Activated CD4-positive, alpha-beta memory T cell treated with anti-CD3 and anti-CD28 coated beads, Interleukin-2, amount 10 ng/mL, durations not matched to agents 7 days and 5 days (primary cell): ENCODE measurements at places on chromosomes 3 and 15. TPM values are rescaled to one million over a fixed set of nuclear protein-coding genes. Genes with fewer than 3 reads are reported as not detected.

The GOLGA8N gene
- total RNA-seq, result 13.8 TPM

The LMAN1L gene
- total RNA-seq, result 0.63 TPM

The SLC12A6 gene
- 31.7 TPM for total RNA-seq

The GPR149 gene
- total RNA-seq, result not detected

The RUVBL1 gene
- total RNA-seq, result 56.3 TPM

The KCNMB2 gene
- not detected for total RNA-seq

The WDR93 gene
- not detected for total RNA-seq

The SETD5 gene
- 110 TPM for total RNA-seq

The NTRK3 gene
- not detected for total RNA-seq

The HACD2 gene
- total RNA-seq, result 21.0 TPM

The ARL6 gene
- total RNA-seq, result 5.1 TPM

The FOXL2 gene
- total RNA-seq, result not detected

The CNTN4 gene
- total RNA-seq, result not detected

The CHDH gene
- 9.0 TPM for total RNA-seq

The PLA2G4E gene
- not detected for total RNA-seq

The CLDN18 gene
- not detected for total RNA-seq
